ENCODE measurements at places on chromosomes 11 and 22. TPM values are rescaled to one million over a fixed set of nuclear protein-coding genes. Genes with fewer than 3 reads are reported as not detected.

DNA sequence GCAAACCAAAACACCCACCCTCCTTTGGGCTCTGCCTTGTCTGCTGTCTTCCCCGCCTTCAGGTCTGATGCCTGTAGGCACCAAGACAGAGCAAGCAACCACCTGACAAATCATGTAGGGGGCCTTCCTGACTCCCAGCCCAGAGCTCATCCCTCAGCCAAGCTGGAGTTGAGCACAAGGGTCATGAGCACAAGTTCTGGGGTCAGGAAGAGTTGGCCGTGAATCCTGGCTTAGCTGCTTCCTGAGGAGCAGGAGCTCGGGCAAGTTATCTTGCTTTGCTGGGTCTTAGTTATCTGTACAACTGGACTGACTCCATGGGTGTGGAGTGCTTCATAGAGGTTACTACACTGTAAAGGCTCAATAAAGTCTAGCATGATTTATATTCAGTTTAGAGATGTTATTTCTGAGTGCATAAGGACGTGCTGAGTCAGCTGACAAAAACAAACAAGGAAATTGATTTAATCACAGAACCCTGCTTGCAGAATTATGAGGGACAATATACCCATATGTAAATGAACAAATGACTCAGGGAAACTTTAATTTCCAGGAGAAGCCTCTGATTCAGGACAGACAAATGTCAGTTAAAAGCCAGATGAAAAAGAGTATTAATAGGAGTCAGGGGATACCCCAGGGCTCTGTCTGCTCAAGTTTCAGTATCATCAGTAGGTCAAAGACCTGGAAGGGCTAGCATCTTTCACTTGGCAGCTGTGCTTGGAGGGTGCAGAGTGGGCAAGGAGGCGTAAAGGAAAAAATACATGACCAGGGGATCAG lies 15.0 kb upstream of the APOA1 start:
- DNase-seq: no peak

DNA sequence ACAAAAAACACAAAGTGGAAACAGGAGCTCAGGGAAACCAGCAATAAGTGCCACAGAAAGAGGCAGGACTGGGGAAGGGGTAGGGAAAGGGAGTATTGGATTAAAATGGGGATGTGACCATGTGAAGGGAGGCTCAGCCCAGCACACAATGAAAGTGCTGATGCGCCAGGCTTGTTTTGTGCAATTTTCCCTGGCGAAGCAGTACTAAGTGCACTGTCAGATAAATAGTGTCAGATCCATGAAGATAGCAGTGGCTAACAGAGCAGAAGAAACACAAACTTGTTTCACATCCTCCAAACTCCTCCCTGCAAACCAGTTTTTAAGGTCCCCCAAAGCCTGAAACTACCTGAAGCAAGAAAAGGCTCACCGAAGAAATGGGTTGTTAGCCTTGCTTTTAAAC lies 50.7 kb upstream of the RAPSN start:
- no peak for DNase-seq

- no peak for DNase-seq
Measured at GRCh38 chr11:22703591-22703990, 37.2 kb downstream of the GAS2 start.

- DNase-seq: no peak
Measured at GRCh38 chr11:15104166-15104565, 10.6 kb upstream of the INSC start.

DNA sequence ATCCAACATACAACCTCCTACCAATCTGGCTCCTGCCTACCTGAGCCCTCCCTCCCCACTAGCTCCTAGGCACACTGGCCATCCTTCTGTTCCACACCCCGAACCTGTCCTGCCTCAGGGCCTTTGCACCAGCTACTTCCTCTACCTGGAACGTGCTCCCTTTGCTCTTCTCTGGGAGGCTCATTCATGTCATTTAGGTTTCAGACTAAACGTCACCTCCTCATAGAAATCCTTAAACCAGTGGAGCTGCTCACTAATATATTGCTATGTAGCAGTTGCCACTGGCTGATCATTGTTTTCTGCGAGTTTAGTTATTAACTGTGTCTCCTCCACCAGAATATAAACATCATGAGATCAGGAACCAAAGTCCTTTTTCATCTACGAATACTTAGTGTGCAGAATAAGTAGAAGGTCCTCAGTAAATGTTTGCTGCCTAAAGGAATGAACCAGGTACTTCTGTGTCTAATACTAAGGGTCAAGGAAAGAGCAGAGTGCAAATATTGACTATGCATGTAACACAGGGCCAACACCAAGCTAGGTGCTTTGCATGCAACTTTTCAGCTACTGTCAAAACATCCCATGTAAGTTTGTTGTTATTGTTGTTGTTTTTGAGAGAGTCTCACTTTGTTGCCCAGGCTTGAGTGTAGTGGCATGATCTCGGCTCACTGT lies 277.6 kb upstream of the SYN3 start:
- no peak for DNase-seq

DNA sequence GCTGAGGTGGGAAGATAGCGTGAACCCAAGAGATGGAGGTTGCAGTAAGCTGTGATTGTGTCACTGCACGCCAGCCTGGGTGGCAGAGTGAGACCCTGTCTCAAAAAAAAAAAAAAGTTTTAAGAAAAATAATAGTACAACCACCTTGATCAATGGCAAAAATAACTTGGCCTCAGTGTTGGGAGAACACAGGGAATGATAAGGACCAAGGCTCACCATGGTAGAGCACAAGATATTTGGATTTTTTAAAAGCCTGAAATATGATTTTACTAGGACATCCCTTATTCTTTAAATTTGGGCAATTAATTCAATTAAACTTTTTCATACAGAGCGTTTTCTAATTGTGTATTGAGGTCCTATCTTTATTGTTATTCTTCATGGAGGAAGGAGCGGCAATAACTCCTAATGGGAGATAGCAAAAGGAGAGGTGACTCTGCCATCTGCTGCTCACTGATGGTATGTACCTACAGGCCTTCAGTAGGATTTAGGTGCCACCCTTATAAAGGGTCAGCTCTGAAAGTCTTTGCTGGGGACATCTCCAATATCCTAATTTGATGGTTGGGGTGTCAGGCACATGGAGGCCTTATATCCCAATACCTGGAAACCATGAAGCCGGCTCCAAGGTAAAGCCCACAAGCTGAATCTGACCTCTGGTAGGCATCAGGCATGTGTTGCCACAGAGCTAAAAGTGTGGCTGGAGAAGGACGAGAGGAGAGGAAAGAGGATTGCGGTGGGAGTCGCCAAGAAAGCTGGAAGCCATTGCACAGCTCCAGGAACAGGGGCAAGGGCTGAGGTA lies 21.9 kb upstream of the POLD3 start:
- DNase-seq: peak; percentile 48

- DNase-seq: no peak
Measured at GRCh38 chr11:116958246-116958645, 120.8 kb upstream of the APOA1 start.

GRCh38 chr11:19646921-19647320 lies 65.7 kb upstream of the NAV2 start:
- no peak for DNase-seq

DNA sequence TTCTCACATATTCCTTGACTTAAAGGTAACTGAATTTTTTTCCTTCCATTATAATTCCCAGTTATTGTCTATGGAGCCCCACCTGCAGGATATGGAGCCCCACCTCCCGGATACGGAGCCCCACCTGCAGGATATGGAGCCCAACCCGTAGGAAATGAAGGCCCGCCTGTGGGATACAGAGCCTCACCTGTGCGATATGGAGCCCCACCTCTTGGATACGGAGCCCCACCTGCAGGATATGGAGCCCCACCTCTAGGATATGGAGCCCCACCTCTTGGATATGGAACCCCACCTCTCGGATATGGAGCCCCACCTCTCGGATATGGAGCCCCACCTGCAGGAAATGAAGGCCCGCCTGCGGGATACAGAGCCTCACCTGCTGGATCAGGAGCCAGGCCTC lies 28.1 kb downstream of the WBP2NL start:
- DNase-seq: no peak

DNA sequence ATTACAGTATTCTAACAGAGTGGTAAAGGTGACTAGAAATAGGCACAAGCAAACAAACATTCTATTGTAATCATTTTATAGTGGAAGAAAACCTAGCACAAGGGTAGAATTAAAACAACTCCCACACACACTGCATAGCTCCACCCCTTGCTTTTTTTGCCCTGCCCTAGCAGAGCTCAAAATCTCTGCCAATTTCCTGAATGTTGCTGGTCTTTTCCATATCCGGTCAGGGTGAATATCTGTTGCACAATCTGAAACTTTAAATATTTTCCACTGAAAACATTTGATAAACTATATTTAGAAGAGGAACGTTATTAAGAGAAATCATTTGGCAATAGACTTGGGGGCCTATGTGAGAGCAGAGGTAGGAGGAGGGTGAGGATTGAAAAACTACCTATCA lies 2.7 kb downstream of the SPA17 start:
- no peak for DNase-seq

DNA sequence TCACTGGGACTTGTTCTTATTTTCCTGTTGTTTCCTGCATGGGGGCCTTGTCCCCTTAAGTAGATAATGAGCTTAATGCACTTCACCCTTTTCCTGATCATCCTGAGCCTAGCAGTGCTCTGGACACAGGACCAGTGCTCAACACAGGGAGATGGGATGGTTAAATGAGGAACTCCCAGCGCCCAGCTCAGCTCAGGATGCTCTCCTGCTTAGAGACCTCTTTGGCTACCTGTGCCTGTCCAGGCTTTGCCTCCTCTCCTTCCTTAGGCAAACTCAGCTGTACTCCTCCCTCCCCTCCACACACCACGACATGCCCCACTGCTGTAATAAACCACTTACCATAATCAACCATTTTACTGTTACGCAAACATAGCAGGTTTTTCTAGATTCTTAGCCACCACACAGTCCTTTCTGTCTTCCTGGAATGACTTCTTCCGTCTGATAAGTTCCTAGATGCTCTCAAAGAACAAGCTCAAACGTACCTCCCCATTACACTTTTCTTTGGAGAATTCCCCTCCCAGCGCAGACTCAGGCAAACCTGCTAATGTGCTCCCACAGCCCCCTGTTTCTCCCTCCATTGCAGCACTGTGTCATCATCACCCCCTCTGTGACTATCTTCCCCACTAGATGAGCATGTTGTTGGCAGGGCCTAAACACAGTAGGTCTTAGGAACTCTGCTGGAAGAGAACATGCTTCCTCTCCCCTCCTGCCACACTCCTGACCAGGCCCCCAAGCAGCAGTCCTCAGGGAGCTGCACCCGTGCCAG lies 113.6 kb downstream of the MICAL2 start:
- no peak for DNase-seq

DNA sequence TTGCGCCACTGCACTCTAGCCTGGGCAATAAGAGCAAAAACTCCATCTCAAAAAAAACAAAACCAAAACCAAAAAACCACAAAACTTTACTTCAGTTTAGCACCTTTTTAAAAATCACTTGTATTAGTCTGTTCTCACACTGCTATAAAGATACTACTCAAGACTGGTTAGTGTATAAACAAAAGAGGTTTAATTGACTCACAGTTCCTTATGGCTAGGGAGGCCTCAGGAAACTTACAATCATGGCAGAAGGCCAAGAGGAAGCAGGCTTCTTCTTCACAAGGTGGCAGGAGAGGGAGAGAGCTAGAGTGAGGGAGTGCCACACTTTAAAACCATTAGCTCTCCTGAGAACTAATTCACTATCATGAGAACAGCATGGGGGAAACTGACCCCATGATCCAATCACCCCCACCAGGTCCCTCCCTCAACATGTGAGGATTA lies 261.3 kb downstream of the TMEM135 start:
- DNase-seq: no peak

- no peak for DNase-seq
Measured at GRCh38 chr11:83609191-83609590, 323.0 kb upstream of the CCDC90B start.

- no peak for DNase-seq
Measured at GRCh38 chr11:130031945-130032344, 29.3 kb upstream of the PRDM10 start.

GRCh38 chr11:93532281-93532789 lies 10.9 kb downstream of the SMCO4 start:
- DNase-seq: no peak

GRCh38 chr11:66330931-66331330 lies 5.3 kb downstream of the RIN1 start:
- no peak for DNase-seq

DNA sequence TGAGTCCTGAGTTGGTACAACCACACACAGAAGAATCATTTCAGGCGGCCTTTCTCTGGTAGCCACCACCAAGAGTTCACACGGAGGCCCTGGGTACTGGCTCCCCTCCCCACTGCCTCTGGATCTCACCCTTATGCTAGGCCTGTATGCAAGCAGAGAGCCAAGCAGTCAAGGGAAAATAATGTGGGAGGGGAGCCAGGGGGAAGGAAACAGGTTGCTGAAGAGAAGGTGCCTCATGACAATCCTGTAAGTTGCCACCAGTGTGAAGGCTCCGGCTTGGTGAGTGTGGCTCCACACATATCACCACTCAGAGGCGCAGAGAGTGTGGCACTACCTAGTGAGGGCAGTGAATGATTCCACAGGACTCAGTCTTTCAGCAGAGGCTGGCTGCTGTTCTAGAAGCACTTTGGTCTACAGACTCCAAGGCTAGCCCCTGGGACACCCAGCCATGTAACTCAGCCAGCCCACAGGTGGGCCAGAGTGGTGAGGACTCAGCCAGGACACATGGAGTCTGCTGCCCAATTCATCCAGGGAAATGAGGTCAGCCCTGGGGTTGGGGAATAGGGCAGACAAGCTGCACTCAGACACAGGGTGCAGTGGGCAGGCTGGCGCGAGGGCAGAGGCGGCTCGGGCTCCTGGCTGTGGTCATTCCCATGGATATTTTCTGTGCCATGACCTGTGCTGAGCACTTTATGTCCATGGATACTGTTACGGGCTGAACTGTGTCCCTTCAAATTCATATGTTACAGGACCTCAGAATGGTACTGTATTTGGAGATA lies 49.0 kb upstream of the SERPIND1 start:
- DNase-seq: no peak

Gene CNTN5
- total RNA-seq: not detected

Gene TMEM9B
- 26.8 TPM for total RNA-seq

Gene MMP8
- total RNA-seq: not detected

Gene POTEH
- total RNA-seq: not detected

Gene DTX4
- total RNA-seq: 7.6 TPM

Gene NADSYN1
- total RNA-seq: 58.2 TPM

Gene CCDC188
- total RNA-seq: not detected

Gene PGA4
- not detected for total RNA-seq

Gene CCDC73
- not detected for total RNA-seq

Gene GAL3ST3
- not detected for total RNA-seq

Gene SEPTIN3
- 9.3 TPM for total RNA-seq

All from HCT116 (cell line).